ENCODE measurements at places on chromosomes 5 and 9. TPM values are rescaled to one million over a fixed set of nuclear protein-coding genes. Genes with fewer than 3 reads are reported as not detected.

SLCO6A1 gene
- total RNA-seq, result not detected

SCGB3A1 gene
- total RNA-seq, result not detected

- DNase-seq, result no peak
Measured at GRCh38 chr5:178323961-178324360, 91.4 kb upstream of the PHYKPL start.

DNA sequence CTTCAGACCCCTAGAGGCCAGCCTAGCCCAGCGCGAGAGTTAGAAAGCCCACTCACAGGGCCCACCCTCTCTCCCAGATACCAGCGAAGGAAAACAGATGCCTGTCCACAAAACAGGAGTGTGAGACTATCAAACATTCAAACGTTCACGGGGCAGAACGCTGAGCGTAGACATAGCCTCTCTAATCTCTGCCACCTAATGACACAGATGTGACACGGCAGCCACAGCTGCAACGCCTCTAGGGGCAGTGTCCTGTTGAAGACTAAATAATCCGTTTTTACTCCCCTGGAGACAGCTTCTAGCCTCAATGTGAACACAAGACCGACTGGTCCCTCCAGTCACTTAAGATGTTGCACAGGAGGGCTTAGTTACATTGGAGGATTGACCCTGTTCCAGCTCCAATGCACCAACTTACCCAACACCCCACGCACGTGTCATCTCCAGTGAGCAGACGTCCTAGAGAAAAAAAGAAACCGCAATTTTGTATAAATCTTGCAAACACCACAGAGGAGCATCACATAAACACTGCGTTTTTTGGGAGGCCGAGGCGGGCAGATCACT lies 14.3 kb downstream of the DIPK1B start:
- DNase-seq, result peak; percentile 66

DNA sequence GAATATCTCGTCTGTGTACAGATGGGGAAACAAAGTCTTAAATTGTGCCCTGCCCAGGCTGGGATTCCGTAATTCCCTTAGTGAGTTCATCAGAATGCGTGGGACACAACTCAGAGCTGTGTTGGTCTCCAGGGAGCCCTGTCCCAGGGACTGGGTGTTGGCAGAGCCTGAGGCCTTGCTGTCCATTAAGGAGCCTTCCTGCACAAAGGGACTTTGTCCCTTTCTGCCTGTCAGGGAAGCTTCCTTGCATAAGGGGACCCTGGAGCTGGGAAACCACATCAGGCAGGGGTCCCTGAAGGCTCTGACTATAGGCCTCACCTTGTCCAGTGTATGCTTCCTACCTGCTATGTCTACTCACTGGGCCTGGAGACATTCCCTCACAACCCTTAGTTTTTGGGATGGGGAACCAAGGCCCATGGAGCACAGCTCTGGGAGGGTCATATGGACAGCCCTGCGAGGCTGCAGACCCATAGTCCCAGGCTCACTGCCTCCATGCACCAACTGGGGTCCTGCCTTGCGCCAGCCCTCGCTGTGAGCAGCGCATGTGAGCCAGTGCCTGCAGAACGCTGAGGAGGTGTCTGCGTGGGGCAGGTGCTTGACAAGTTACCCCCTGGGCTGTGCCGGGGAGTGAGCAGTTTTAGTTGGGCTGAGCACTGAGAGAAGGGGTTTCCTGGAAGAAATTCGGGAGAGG lies 1.6 kb downstream of the CARD19 start:
- DNase-seq, result no peak

All from Karpas-422 (cell line).